ENCODE measurements at places on chromosomes 12 and 14.

- no peak for DNase-seq
Measured at GRCh38 chr14:77206261-77206824, 24.7 kb downstream of the TMEM63C start.

DNA sequence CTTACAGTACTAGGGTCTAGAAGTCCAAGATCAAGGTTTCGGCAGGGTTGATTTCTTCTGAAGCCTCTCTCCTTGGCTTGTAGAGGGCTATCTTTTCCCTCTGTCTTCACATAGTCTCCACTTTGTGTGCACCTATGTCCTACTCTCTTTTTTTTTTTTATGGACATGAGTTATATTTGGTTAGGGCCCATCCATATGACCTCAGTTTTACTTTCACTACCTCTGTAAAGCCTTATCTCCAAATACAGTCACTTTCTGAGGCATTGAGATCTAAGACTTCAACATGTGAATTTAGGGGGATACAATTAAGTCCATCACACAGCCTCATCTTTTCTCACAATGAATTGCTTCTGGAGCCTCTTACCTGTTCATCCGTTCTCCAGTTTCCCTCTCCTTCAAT, 5.9 kb upstream of the SPTB start:
- no peak for DNase-seq

GRCh38 chr12:26939192-26939832, 1.0 kb downstream of the FGFR1OP2 start:
- DNase-seq: no peak

GRCh38 chr12:97943359-97943758, 480.8 kb downstream of the RMST start:
- DNase-seq: no peak

- no peak for DNase-seq
Measured at GRCh38 chr12:11689591-11690186, 40.2 kb downstream of the ETV6 start.

DNA sequence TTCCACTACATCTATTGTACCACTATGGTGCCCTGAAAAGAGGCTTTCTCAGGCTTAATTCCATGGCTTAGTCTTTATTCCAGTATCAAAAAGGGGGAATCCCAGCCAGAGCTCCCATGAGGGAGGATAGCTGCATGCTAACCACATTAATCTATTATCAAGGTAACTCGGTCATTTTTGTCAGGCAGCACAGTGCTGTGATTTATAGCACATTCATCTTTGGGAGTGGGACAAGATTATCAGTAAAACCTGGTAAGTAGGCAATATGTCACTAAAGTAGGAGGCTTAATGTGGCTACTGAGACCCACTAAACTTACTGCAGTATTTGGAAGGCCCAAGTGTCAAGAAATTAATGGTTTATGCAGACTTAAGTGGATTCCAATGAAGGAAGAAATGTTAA, 58.9 kb downstream of the DAD1 start:
- DNase-seq: no peak

Data from GM04504 (cell line).